CD4-positive, alpha-beta T cell treated with Interleukin-10 for 1 hour (primary cell): ENCODE measurements at places on chromosomes 3 and 15.

- DNase-seq, result no peak
These were observed 5.0 kb downstream of the TWF2 start for GRCh38 chr3:52233968-52234367.

GRCh38 chr3:127100459-127101410 lies 92.2 kb upstream of the PRR23E start:
- no peak for DNase-seq

- DNase-seq, result no peak
These were observed 238.0 kb upstream of the IGF1R start for GRCh38 chr15:98410328-98410727.

DNA sequence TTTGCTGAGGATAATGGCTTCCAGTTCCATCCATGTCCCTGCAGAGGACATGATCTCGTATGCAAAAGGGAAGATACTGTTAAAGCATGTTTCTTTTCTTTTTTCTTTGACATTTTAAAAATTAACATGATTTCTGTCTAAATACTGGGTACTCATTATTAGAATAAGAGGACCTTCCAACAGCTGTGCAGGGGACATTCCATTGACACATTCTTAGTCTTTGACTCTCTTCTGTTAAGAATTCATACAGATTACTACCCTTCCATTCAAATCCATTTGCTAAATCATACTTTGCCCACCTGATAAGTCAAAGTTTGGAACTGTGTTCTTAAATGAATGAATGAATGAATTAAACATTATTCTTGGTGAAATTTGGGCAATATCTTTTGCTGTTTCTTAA lies 5.1 kb upstream of the CP start:
- no peak for DNase-seq

DNA sequence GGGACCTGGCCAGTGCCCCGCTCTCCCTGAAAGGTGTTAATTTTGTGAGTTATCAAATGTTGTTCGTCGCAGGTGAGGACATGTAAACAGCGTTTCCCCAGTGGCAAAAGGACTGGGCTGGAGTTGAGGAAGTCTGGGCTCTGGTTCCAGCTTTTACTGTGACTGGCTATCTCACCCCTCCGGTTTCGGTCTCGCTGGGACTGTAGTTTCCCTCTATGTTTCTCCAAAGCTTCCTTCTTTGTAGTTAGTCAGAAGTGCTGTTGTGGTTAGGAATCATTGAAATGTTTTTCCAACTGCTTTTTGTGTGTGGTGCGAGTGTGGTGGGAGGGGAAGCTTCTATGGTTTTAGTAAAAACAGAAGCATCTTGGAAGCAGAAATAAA lies 990 bp upstream of the CLDN1 start:
- DNase-seq, result no peak

DNA sequence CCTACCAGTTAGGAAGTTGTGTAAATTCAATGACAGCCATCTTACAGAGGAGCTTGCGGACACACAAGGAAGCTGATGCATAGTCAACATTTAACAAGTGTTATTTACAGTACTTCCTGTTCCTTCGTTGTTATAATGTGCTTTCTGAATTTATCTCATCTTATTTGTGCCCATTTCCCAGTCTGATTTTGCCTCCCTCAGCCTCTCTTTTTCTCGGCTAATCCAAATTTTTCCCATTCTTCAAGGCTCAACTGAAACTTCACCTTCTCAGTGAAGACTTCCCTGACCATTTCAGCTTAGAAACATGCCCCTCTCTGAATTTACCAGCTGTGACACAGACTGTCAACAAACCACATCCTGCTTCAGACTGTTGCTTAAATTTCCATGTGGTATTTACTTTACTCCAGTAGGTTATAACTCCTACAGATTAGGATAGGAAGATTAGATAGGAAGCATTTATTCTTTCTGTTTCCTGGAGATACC lies 55.7 kb upstream of the CP start:
- DNase-seq, result peak; percentile 53

DNA sequence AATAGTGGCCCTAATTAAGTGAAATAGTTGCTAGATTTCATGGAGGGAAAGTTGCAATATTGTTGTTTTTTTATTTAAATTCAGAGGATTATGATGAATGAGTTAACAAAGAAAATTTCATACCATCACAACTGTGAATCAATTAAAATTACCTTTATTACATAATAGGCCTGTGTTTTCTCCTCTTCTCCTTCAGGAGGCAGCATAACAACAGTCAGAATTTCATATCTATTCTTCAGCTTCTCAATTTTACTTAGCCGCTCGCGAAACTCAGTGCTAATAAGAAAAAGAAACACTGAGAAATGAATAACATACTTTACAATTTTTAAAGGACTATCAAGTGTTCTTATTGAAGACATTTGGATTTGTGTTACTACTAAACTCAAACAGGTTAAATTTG lies 29.4 kb downstream of the TTC14 start:
- no peak for DNase-seq

- DNase-seq, result no peak
These were observed 10.3 kb downstream of the PIK3CA start for GRCh38 chr3:179158336-179159039.

DNA sequence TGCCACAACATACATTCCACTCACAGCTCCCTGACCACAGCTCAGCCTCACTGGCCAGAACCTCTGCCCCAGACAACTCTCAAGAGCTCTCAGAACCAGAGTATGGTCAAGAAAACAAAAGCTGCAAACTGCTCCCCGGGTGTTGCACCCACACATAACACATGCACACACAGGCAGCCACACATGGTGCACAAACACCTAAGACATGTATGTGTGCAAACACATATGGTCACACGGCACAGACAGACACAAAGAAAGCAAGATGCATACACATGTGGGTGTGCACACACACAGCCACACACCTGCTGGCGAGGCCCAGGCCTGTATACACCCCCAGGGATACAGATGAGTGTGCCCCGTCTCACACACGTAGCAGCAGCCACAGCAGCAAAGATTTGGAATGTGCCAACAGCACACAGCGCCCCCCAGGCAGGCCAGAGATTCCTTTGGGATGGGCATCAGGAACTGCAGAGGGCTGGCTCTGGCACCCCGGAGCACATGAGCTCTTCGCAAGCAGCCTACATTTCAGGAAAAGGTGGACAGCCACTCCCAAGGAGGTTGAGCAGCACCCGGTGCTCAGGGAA lies 6.6 kb downstream of the KLF15 start:
- no peak for DNase-seq

DNA sequence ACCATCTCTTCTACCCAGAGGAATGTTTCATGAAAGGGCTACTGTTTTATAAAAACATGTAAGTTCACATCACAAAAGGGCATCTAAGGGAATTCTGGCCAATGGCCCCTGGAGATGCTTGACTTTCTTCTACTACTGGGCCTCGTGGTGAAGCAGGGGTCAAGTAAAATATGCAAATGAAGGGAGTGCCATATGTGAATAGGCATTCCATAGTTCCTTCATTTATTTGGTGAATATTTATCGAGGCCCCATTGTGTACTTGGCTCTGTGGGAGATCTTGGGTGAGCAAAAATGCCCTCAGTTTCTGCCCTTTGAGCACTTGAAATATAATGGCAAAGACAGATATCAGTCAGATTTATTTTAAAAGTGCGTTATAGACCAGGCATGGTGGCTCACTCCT lies 101.3 kb upstream of the CACNA2D3 start:
- DNase-seq, result no peak

DNA sequence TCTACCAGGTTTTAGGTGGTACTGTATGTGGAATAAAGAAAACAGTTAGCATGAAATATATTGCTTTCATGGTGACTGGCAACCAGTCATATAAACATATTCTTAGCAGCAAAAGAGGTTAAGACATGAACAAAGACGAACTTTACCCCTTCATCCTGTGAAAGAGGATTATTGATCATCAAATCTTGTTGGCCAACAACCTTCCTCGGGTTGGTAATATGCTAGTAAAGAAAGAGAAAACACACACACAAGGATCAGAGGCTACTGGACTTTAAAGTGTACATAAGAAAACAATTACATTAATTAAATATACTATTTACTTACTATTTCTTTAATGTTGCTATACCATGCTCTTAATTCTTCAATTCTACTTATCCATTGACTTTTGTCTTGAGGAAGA lies 337.9 kb downstream of the TBC1D5 start:
- no peak for DNase-seq

DNA sequence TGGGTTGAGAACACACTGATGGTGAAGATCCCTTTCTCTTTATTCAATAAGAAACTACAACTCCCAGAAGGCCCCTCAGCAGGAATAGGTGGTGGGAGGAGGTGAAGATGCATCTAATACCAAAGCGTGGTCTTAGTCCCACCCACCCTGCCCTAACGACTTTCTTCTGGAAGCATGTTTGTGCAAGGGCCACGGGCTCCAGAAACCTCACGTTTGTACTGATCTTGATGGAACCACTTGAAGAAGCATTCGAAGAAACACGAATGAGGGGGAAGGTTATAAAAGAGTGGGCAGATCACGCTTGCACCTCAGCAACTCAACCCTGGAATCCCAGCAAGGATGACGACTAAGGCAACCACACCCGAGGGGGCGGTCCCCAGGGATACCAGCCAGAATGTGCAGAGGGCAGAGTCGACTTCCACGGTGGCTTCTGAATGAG lies 10.6 kb upstream of the SLC25A36 start:
- DNase-seq, result no peak

DNA sequence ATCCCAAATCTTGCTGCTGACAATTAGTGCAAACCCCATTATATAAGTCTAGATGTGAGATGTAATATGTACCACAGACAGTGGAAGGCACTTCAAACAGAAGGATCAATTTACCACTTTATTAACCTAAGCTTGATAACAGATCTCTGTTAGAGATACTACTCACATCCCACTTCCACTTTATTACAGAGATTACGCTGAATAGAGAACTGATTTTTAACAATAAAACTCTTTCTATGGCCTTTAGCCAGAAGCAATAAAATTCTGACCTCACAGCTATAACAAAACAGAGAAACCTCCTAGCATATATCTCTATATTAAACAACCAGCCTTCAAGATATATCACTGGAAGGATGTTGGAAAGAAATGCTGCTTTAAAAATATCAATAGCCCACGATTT lies 517.7 kb downstream of the MAGI1 start:
- no peak for DNase-seq

DNA sequence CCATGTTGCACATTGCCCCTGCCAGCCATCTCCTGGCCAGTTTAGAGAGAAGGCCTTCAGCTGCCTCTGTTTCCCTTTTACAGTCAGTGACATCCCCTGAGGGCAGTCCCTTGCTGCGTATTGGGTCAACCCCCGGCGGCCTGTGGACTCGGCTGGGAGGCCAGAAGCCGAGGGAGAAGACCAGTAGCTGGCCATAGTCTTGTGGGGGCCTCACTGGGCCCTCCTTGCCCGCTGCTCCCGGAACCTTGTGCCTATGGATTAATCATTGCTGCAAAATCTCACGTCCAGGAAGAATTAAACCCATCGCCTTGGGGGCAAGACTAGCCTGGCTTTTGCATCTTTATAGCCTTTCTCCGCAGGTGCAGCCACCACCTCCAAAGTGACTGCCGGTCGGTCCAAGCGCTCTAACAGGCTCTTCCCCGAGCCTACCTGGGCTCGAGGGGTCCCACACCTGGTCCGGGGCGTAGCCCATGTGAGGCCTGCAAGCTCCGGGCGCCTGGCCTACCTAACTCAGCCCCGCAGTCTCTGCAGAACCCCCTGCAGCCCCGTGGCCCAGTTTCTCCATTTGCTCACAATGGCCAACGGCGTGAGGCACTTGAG lies 870 bp upstream of the CHAC1 start:
- no peak for DNase-seq

DNA sequence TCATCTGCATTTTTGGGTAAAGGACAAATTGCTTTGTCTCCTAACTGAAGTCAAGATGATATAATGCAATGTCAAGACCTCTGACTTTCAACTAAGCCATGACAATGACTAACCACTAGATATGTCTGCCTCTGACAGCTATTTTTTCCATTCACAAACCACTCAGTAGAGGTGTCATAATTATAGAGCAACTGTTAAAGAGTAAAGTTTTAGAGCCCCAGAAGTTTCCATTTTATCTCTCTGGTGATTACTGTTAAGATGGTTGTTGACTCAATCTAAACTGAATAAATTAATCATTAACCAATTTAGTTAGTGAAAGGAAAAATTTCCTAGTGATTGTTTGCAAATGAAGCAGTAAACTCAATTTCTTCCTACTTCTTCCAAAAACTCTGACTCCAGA lies 779.9 kb downstream of the GRM7 start:
- DNase-seq, result no peak

GRCh38 chr3:149270180-149270579 lies 48.6 kb upstream of the CP start:
- DNase-seq, result no peak

- DNase-seq, result no peak
These were observed 8.0 kb downstream of the EPHB1 start for GRCh38 chr3:134803051-134803505.

DNA sequence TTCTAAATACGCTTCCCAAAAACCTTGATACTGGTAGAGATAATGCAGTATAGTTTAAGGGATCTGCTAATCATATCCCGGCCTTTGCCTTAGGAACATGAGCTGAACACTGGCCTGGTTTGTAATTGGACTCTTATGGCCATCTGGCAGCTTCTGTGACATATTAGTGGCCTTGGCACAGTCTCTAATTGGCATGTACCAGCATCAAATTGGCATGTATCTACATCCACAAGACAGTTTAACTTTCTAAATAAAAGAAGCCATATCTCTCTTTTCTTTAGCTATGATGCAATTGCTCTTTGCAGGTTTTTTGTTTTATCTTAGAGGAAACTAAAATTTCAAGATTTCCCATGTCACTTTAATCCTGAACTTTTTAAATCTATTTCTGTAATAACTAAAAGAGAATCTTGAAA lies 44.6 kb upstream of the FILIP1L start:
- DNase-seq, result no peak

DNA sequence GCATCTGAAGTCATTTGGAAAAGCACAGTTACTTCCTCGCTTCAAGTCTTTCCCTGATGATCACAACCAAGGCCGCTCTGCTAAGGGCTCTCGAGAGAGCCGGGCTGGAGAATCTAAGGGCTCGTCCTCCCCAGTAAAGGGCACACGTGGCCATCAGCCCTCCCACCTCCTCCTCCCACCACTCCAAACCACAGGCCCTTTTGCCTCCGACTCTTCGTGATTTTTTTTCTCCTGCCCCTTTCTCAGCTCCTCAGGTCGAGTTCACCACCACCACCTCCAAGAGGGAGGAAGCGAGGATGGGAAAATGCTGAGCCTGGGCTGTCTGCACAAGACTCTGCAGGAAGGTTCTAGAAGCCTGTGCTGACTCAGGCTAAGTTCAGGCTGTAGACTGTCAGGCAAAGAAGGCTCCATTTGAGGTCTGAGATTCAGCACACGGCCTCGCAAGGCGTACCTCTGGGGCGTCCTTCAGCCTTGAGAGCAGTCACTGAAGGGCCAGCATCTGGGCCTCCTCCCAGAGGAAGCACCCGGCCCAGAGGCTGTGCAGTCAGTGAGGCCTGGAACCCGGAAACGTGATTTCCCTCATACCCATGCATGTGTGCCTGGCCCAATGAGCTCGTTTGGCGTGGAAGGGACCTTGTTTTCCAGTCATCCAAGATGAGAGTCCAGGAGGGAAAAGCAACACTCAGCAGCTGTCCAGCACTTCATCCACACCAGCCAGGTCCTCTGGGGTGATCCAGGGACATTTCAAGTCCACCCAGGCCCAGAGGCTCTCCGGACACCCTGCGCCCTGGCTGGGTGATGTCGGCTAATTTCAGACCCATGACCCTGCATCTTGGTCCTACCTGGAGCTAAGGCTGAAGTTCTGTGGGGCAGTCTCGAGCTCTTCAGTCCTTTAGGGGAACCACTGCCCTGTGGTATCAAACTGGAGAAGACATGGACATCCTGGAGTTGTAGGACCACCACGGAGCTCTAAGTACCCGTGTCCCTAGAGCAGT lies 196.8 kb downstream of the XXYLT1 start:
- no peak for DNase-seq

- DNase-seq, result no peak
These were observed 32.9 kb downstream of the PTPN23 start for GRCh38 chr3:47413751-47414150.

- no peak for DNase-seq
These were observed 47.7 kb downstream of the ZBTB11 start for GRCh38 chr3:101629219-101629618.
